ENCODE measurements at places on chromosomes 5 and 9.

DNA sequence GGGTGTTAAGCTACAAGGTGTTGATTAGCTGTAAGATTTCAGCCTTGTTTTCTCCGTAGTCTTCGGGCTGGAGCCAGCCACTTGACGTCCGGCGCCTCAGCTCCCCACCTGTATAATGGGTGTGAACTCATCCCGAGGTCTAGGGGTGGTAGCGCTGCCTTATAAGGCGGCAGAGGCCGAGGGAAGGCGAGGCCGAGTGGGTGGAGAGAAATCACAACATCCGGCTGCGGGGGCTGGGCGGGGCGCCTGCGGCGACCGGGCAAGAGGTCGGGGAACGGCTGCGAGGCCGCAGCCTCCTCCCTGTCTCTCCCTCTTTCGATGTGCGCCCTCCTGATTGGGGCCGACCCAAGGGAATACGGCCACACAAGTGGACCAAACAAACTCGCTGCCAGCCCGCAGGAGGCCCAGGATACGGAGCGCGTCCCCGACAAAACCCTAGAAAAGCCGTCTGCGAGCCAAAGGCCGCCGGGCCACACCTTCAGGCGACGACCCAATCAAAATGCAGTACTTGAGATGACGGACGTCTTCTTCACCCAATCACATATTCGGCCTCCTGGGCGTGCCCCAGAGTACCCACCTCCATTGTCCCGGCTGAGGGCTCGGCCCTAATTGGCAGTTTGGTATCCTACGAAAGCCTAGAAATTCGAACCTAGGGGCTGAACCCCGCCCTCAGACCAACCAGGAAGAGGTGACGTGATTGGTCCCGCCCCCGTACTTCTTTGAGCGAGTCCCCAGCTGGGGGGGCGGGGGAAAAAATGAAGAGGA, 493 bp upstream of the GRK6 start:
- peak; percentile 100 for DNase-seq

DNA sequence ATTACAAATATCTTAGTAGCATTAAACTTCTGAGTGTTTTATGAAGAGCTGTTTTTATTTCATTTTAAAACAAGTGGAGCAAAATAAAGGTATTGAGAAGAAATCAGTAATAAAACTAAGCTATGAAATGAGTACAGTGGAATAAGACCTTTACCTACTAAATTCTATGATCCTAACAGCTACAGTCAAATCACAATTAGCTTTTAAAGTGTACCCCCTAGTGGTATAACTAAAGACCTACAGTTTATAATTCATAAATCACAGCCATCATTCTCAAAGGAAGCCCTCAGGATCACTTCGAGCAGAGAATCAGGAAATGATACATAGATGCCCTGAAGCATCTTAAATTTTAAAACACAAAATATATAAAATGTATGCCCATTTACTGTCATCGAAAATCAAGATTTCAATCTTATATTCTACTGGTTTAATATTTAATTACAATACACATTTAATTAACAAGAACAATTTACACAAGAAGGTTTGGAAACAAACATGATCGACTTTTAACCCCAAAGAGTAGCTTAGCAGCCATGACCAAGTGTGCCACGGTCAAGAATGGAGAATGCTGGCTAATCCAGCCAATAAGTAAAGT, 12.3 kb downstream of the CCNH start:
- DNase-seq = peak; percentile 48

DNA sequence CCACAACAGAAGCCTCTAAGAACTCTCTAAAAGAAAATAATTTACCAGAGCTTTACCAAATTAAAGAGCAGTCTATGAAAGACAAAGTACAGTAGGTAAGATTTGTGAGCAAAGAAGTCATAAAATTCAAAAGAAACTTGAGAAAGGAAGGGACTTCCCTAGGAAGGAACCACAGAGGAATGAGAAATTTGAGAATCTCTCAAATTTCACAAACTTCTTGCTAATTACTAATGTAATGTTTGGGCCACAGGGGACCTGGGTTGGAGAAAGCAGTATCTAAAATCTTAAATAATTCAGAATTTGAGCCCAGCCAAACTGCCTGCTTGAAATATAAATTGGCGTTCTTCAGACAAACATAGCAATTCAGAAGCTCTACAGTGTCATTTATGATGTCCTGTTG, 225.0 kb upstream of the PRR16 start:
- peak; percentile 11 for DNase-seq

DNA sequence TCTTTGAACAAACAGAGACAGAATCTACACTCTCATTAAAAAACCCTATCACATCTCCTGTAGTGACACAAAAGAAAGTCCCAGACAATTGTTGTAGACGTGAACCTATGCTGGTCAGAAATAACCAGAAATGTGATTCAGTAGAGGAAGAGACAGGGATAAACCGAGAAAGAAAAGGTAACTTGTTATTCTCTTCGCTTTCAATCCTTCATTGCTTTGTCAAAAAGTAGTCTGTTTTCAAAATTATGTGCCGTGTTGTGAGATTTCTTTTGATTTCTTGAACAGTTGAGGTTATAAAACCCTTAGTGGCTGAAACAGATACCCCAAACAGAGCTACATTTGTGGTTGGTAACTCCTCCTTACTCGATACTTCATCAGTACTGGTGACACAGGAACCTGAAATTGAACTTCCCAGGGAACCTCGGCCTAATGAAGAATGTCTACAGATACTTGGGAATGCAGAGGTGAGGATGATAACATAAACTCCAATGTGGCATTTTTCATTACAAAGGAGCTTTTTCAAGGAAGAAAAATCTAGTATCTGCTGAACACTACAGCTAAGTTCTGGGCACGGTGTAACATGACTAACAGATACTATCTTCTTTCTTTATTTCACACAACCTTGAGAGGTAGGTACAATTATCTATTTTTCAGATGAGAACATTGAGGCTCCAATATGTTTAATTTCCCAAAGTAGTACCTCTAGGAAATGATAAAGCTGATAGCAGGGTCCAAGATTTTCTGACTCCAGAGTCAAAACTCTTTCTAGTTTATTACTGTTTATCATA, 14.3 kb downstream of the HMGCR start:
- no peak for DNase-seq

DNA sequence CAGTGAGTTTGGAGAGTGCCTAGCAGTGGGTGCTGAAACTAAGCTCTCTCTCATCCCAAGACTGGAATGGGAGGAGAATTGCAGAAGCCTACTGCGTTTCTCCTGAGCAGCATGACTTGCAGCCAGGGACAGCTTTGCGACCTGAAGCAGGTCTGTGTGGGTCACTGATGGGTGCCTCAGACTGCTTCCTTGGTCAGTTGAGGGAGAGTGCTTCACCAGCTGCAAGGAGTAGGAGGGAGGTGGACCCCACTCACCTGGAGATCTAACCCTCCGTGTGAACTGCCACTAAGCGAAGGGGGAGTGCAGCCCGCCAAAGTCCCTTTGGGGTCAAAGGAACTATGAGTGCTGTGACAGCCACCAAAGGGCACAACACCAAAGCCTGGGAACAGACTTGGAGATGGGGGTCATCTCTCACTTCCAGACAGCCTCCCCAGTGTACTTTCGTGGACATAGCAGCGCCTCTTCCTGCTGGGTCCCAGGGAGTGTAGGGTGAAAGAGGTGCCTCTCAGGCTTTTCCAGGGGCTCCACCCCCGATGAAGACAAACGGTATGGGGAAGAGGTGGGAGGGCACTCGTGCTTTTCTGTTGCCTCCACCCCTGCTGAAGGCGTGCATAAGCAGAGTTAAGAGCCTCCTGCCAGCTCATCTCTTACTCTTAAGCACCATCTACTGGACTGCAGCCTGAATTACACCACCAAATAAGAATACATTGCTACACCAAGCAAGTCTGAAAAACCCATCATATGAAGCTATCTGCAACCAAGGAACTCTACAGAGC, 34.3 kb upstream of the MACIR start:
- DNase-seq = peak; percentile 78

GRCh38 chr5:28415791-28416443, 1377.5 kb upstream of the CDH9 start:
- no peak for DNase-seq
